HEK293T (cell line): ENCODE measurements at places on chromosomes 13 and 19.

- no peak for DNase-seq
Measured at GRCh38 chr19:17473041-17473440, 2.7 kb downstream of the SLC27A1 start.

GRCh38 chr19:7242601-7243258 lies 51.5 kb downstream of the INSR start:
- DNase-seq = no peak

DNA sequence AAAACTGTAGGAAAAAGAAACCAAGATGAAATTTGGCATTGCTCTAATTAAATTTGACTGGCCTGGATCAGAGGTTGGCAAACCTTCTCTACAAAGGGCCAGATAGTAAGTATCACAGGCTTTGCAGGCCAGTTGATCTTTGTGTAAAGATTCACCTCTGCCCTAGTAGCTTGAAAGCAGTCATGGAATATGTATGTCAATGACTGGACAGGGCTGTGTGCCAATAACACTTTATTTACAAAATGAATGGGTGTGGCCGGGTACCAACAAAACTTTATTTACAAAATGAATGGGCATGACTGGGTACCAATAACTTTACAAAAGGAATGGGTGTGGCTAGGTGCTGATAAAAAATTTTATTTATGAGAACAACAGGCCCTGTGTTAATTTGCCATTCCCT lies 20.0 kb downstream of the SIN3B start:
- no peak for DNase-seq

- DNase-seq = no peak
Measured at GRCh38 chr13:27211771-27212364, 39.5 kb upstream of the RPL21 start.

GRCh38 chr13:43428545-43429296 lies 358.1 kb downstream of the ENOX1 start:
- DNase-seq = no peak

GRCh38 chr19:19057317-19057716 lies 6.5 kb upstream of the SLC25A42 start:
- DNase-seq = no peak

DNA sequence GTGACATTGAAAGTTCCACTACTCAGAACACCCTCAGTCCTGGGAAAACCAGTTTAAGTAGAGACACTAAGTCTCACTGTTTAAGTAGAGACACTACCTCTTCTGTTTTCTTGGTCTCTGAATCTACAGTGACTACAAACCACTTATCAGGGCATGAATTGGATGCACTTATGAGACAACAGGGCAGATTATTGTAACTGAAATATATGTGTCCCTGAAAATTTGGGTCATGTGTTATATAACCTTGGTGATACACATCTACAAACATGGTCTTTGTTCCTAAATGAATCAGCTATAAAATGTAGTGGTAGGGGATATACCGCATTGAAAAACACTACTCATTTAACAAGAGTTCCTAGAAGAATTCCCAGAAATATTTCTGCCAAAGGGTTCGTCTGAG lies 55.7 kb downstream of the SERP2 start:
- no peak for DNase-seq

DNA sequence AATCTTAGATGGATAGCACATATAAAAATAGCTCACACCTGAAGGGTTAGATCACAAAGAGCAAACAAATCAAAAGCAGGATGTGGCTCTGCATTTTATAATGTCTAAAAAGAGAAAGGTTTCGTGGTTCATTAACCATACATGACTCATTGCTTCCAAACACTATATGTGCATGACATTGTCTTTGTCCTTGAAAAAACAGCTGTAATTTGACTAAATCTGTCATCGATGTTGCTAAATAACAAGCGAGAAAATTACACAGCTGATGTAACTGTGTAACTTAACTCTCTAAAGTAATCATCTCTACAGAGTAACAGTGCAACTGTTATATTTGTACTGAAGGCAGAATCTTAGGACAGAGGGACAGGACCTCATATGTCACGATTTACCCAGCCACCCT lies 383.1 kb upstream of the GPC6 start:
- DNase-seq = peak; percentile 22

DNA sequence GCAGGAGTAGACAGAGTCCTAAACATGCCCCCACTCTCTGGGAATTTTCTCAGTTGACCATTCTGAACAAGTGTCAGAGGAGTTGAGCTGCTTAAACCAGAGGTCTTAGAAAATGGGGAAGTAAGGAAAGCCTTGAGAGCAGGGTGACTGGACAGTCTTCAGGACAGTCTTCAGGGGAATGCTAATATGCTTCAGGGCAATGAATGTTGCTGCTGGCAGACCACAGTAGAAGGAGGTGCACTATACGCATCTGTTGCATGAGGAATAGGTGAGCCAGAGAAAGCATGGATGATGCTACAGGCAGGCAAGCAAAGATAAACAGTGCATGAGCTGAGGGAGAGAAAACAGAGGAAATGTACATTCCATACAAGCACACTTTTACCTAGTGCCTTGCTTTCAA lies 196.6 kb upstream of the GPR12 start:
- no peak for DNase-seq
